ENCODE measurements at places on chromosomes 7 and 10.

GRCh38 chr7:110943701-110944345, 147.1 kb upstream of the LRRN3 start:
- no peak for DNase-seq

DNA sequence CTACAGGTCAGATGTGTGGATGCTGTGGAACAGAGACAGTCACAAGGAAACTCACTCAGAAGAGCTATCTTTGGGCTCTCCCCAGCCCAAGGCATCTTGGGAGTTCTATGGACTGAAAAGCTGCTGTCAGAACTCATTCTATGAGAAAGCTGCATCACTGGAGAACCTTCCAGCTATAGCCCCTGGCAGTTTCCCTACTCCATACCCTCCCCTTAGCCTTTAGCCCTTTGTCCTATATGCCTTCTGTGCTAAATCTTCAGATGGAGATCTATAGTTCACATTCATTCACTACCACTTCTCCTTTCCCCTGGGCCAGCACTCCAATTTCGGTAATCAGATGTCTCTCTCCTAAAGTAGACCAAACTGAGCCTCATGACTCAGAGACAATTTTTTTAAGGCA, 6.9 kb downstream of the WNT8B start:
- no peak for DNase-seq

DNA sequence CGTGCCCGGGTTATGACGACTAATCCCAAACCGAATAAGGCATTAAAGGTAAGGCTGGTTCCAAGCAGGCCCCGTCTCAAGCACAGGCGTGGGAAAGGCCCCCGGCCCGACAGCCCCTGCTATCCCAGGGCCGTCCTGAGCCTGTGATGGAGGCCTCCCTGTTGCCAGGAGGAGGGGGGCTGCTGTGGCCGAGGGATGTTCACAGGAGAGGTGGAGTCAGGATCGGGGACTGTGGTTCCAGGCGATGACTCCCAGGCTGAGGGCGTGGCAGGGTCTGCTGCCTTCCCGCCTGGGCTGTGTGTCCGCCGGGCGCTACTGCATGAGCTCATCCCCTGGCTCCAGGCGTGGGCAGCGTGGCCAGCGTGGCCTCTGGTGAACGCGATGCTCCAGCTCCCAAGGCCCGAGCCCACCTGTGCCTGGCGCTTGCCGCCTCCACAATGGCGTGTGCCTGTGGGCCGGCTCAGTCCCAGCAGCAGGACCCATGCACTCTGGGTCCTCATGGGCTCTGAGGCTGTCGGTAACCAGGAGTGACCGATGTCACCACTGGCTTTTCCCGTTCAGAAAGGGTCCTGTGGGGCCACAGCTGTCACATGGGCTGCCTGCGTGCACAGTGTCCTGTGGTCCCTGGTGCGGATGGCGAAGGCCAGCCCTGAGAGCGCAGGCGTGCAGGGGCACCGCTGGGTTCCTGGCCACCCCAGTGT, 8.8 kb downstream of the MAFK start:
- peak; percentile 9 for DNase-seq

DNA sequence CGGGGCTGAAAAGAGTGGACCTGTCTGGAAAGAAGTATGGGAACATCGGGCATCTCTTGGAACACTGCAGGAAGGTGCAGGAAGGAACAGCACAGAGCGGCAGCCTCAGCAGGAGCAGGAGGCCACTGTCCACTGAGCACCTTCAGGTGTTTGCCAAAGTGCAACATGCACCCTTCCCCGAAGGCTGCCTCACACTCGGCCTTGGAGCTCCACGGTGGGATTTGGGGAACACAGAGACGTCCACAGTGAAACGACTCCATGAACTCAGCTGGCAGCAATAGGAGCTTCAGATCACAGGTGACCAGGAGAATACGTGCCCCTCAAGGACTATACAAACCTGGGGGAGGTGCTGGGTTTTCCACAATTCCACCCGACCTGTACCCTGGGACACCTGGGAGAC, 140.3 kb upstream of the RET start:
- no peak for DNase-seq

DNA sequence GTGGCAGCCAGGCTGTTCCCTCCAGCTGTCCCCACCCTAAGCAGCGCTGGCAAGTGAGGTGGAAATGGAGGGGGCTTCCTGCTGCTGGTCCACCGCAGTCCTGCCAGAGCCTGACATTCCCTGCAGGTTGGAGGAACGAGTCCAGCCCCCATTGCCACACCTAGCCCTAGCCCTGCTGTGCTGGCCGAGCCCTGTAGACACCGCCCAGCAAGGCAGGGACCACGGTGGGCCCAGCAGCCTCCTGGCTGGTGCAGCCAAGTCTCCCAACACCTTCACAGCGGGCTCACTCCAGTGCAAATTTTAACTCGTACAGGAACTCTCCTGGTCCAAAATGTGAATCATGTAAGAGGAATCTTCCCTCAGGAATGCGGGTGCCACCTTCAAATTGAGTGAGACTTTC, 116.3 kb downstream of the PAXIP1 start:
- DNase-seq: no peak

DNA sequence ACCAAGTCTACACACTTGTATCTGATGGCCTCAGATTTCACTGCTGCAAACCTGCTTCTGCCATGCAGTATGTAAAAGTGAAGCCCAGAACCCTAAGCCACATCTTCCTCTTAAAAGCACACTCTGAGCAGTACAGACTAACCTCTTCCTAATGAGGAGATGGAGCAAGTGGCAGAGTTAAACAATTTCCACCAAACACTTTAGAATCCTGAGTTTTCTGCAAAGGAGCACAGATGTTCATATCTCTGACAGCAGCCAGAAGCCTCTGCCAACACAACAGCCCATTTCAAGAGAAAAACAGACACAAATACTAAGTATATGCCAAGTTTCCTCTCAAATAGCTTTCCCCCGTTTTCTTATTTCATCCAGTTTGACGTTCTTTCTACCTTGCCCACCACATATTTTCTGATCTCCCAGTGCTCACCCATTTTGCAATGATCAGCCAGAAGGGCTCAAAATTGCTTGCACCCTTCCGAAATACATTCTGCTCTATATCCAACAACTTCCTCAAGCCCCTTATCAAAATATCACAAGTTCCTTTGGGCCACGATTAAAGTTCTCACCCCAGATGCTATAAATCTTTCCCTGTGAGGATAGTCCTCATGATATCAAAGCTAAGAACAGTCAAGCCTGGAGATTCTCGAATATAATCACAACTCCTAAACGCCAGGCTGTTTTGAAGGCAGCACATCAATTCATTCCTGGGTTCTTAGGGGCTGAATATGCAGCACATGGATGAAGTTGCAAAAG, 27.5 kb downstream of the ELMO1 start:
- no peak for DNase-seq

DNA sequence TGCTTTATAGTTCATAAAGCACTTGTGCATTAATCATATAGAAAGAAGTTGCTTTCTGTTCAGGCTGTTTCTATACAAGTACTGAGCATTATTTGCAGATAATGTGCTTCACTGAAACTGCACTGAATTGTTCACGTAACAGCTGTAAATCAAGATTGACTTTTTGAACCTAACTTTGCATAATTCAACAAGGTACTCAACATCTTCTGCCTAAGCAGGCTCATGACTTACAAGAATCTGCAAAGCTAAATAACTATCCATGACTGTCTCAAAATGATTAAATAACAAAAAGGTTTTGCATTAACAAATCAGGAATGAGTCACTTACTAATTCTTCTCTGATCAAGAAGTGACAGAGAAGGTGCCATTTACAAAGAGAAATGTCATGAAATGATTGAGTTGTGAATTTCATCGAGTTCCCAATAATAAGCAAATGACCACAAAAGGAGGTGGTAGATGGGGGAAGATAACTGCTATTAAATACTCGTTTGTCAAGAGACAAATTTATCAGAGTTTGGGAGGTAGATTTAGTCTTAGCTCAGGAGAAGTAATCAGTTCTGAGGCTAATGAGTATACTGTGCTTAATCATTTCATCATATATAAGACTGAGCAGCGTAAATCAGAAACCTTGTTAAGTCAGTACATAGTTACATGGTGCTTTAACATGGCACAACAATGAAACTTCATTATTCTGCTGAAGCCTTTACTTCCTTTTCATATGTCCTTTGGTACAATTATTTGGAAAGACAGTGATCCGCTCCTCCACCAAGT, 161.3 kb upstream of the LRRN3 start:
- no peak for DNase-seq

GRCh38 chr7:140079121-140079536, 16.4 kb upstream of the PARP12 start:
- DNase-seq: no peak

- DNase-seq: no peak
Observed at GRCh38 chr7:131212114-131212513, 115.6 kb upstream of the MKLN1 start.

GRCh38 chr7:106731187-106731586, 70.2 kb upstream of the CCDC71L start:
- DNase-seq: no peak

DNA sequence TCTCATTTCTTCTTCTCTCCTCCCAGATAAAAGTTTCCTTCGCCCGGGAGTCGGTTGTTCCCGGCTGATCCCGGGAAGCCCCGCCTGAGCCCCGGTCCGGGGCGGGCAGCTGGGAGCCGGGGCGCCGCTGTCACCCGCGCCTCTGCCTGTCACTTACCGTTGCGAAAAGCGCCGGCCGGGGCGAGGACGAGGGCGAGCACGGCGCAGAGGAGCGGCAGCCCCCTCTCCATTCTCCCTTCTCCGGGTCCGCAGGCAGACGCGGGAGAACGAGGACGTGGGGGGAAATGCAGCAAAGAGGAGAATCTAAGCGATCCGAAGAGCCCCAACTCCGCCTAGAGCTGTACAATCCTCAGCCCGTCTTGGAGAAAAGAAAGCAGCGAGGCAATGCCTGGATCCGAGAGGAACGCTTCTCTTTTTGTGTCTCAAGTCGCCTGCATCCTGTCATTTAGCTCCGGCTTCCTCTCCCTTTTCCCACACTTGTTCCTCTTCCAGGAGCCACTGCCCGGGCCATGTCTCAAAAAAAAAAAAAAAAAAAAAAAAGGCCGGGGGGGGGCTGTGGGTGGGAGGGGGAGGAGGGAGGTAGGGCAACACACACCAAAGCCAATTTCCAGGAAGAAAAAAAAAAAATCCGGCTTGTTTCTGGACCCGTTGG, at the start of gene NRP1:
NRP1 (minus strand) TSS at position 515 of the 652 bp plus-strand sequence; CDS start at position 230, 285 bp downstream.
- DNase-seq: no peak

DNA sequence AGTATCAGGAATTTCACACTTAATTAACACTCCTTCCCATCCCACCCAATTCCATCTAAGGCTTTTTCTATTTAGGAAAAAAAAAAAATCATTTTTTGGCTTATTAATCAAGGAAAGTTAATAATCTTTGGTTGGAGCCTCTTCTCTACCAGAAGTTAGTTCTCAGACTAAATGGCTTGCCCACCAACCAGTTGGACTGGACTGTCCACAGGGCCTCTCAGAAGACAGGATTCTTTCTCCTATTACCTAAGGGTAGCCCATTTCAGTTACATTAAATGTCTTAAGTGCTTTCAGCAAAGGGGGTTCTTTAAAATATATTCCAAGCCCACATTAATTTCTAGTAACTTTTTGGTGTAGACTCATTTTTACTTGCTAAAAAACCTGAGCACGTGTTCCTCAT, 35.2 kb downstream of the GLUD1 start:
- no peak for DNase-seq

DNA sequence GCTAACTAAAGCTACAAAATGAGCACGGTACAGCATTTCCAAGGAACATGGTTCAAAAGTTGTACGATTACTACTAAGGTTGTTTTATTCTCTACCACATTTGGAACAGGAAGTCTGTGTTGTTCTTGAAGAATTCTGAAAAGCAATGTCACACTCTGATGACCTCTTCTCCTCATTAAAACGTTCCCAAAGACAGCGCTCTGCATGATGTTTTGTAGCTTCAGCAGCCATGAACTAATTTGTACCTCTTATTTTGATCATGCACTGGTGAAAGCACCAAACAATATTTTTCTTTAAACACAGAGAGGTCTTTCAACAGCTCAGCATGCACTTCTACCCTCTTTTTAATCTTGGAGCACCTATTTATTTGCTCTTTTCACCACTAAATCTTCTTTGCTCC, 75.0 kb upstream of the TES start:
- DNase-seq: no peak

GRCh38 chr10:20265146-20265545, 448.9 kb downstream of the PLXDC2 start:
- no peak for DNase-seq

DNA sequence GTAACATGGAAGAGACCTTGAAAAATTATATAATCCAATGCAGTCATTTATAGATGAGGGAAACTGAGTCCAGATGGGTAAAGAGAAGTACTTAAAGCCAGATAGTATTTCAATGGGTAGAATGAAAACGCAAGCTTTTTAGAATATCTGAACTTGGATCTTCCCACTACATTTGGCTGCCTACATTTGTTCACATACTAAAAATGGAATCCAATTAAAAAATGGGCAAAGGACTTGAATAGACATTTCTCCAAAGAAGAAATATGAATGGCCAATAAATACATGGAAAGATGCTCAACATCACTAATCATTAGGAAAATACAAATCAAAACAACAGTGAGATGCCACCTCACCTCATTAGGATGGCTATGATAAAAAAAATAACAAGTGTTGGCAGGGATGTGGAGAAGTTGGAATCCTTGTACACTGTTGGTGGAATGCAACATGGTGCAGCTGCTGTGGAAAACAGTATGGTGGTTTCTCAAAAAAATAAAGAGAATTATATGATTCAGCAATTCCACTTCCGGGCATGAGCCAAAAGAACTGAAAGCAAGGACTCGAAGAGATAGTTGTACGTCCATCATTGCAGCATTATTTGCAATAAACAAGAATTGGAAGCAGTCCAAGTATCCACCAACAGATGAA, 188.0 kb downstream of the FRMD4A start:
- DNase-seq: no peak

DNA sequence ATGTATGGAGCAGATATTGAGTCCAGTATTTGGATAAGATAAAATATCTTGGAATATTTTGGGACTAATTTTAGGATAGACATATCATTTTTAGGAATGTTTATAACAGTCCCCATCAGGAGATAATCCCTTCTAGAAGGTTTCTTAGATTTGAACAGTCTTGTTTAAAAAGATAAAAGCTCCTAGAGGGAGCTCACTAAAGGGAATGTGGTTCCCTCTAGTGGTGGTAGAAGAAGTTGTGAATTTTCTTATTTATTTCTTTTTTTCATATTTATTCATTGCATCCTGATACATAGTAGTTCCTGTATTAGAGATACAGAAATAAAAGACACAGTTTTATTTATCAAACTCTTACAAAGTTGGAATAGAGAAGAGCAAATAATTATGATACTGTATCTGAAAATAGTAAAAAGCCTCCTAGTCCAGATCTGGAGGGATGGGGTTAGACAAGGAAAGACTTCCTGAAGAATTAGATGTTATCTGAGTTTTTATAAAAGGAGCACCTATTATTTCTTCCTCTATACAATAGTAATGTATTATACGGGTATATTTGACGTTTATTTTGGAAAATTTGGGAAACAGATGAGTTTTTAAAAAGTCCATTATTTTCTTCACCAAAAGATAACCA, 24.5 kb upstream of the KLF14 start:
- DNase-seq: no peak

Measured in T-helper 1 cell (primary cell).